ENCODE measurements at places on chromosomes 4 and X. TPM values are rescaled to one million over a fixed set of nuclear protein-coding genes. Genes with fewer than 3 reads are reported as not detected.

DNA sequence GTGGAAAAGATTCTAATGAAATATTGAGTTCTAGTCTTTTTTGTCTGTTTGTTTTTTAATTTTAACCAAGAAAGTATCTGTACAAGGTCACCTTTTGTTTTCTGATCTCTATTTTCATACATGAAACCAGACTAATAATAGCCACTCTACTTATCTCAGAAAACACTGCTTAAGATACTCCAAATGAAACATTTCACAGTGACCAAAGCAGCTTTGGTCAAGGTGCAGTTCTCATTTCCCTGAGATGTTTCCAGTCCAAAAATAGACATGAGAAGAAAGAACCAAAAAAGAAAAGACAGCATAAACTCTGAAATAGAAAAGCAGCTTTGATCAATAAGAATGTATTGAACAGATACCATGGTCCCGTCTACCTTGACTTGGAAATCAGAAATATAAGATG, 782.8 kb downstream of the RAB28 start:
- no peak for DNase-seq

The CC2D2A gene
- total RNA-seq: 8.6 TPM

- DNase-seq: no peak
Measured at GRCh38 chrX:153643431-153644351, 3.3 kb upstream of the DUSP9 start.

GRCh38 chrX:74438764-74439163, 17.5 kb downstream of the SLC16A2 start:
- DNase-seq: no peak

GRCh38 chr4:1475277-1476139, 69.3 kb upstream of the NKX1-1 start:
- DNase-seq: no peak

DNA sequence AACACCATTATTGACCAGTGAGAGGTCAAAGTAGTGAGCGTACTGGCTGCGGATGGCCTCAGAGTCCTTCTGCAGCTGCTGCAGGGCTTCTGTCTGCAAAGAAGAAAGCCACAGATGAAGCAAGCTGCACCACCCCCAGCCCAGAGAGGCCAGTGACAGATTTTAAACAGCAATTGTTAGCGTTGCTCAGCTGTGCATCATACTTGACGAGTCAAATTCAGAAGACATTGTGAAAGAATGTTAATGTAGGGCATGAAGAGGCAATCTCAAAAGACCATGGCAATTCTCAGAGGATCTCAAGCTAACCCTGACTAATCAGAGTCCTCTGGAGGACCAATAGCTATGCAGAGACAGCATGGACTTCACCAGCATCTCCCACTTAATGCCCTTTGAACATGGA, 16.6 kb downstream of the DKC1 start:
- no peak for DNase-seq

DNA sequence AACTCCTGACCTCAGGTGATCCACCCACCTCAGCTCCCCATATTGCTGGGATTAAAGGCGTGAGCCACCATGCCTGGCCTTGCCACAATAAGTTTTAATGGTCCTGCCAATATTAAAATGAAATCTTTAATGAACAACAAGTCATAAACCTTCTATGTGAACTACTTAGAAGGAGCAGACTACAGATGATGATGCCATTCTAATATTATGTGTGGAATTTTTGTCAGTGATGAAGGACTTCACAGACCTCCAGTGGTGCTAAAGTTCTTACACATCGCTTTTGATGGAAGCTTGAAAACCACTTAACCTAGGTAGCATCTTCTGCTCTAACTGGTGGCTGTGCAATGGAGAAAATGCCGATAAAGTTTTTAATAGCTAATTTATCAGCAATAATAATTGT, 331.4 kb downstream of the CCSER1 start:
- DNase-seq: no peak

GRCh38 chr4:79820427-79820826, 252.6 kb downstream of the ANTXR2 start:
- DNase-seq: no peak

DNA sequence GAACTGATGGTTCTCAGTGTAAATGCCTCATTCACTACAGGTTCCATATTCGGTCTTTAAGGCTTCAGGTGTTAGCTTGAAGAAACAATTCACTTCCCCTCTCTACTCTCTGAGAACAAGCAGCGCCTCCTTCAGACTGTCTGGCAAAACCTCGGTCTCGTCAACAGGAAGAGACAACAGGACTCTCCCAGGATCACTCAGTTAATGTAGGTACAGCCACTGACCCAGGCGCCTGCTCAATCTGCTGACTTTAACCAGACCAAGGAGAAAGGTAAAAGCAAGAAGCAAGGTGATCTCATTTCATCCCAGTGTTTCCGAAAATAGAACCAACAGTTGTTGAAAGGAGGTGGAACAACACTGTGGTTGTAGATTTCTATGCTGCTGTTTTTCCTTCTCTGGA, 102.2 kb downstream of the SLC2A9 start:
- no peak for DNase-seq

- DNase-seq: no peak
Measured at GRCh38 chrX:15977644-15978043, 123.0 kb upstream of the AP1S2 start.

- no peak for DNase-seq
Measured at GRCh38 chr4:99362768-99363167, 10.2 kb upstream of the ADH1C start.

The THAP9 gene
- 2.4 TPM for total RNA-seq

GRCh38 chrX:38103857-38104812, 97.8 kb downstream of the SYTL5 start:
- no peak for DNase-seq

GRCh38 chr4:158996669-158997074, 106.2 kb upstream of the RAPGEF2 start:
- DNase-seq: no peak

The AKAP4 gene
- total RNA-seq: not detected

The FGF2 gene
- 1.3 TPM for total RNA-seq

DNA sequence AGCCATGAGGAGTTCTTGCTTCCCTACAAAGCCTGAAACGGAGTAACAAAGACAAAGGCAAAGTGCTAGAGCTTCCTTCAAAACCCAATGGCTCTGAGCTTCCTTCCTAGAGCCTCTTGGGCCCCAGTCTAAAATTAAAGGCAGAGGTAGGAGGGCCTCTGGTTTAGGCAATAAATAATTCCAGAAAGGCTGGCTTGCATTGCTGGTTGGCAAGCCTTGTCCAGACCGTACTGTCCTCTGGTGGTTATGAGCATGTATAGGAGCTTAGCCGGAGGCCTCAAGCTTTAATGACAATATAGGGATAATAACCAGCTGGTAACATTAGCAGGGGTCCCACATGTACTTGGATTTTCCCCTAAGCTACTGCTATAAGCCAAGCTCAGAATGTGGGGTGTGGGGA, 237.3 kb downstream of the AR start:
- no peak for DNase-seq

The CPZ gene
- 1.0 TPM for total RNA-seq

The MAMLD1 gene
- 0.76 TPM for total RNA-seq

The HSFX2 gene
- total RNA-seq: not detected

DNA sequence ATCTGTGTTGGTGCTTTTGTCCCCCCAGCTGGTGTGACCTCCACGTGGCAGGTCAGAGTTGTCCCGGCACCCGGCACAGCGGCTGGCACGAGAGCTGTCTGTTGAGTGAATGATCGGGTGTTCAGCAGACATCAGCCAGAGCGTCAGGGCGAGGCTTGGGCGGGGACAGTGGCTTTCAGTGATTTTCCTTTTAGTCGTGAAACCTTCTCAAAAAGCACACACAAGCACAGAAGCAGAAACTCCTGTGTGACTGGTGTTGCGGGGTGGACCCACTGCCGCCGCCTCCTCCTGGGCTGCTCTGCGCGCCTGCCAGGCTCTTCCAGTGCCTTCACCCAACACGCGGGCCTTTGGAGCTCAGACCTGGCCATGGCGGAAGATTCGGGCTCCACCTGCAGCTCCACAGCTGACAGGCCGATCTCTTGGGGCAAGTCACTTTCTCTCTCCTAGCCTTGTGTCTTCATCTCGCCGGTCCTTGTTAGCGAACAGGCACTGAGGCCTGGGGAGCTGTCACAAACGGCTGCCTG, 51.4 kb upstream of the HGFAC start:
- no peak for DNase-seq

DNA sequence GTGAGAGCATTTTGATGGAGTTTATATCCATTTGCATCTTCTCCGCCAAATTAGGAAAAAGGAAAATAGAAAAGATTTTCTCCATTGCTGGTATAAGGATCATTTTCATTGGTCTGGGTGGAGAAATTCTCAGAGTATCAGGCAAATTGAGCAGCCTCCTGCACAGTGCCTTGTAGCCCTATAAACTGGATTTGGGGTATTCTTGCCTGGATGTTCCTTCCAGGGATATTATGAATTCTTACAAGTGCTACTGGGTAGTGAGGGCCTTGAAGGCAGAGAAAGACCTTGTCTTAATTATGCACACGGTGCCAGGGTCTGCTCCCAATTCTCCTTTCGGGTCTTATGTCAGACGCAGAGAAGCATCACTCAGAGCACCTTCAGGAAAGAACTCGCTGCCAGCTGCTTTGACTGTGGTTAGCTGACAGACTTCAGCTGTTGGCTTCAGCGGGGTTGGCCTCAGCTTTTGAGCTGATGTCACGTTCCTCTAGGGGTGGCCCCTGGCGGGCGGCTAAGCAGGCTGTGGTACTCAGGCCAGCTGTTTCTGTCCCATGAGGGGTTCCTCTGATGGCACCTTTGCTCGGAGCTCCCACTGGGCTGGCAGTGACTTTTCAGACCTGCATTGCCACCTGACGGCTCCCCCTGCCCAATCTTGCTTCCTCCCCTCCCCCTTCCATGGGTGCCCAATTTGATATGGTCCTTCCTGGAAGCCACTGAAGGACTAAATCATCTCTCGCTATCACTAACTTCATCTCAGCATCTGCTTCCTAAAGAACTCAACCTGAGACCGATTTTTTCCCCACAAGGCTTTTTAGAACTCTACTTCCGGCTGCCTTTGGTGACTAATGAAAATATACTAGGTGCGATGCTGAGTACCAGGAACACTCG, 519.5 kb downstream of the BCOR start:
- peak; percentile 22 for DNase-seq

- DNase-seq: no peak
Measured at GRCh38 chrX:8657883-8658282, 74.1 kb downstream of the ANOS1 start.

The ENPEP gene
- 1.6 TPM for total RNA-seq

The C4orf54 gene
- not detected for total RNA-seq

DNA sequence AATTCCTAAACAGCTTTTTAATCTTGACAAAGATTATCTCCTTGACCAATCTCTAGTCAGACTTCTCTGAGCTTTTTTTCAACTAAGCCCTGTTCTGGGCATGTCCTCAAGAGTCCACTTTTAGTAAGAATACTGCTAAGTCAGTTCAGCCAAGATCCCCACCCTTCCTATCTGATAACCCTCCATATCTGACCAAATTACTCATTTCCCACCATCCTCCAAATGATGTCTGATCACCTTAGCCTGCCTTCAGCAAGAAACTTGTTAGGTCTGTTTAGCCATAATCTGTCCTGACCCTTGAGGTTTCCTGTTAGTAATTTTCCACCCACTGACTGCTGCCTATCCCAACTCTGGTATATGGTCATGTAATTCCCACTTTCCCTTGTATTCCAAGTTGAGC, 65.2 kb downstream of the FAM13A start:
- DNase-seq: no peak

GRCh38 chr4:106753426-106753825, 282.7 kb downstream of the DKK2 start:
- DNase-seq: no peak

GRCh38 chrX:19698122-19698521, 182.8 kb upstream of the MAP3K15 start:
- DNase-seq: no peak

The HS3ST1 gene
- 6.7 TPM for total RNA-seq

- no peak for DNase-seq
Measured at GRCh38 chrX:139020801-139021200, 309.3 kb upstream of the FGF13 start.

Data from left colon (tissue), 2 donors.